Omental fat pad (tissue), 4 donors: ENCODE measurements at places on chromosomes 4 and X. TPM values are rescaled to one million over a fixed set of nuclear protein-coding genes. Genes with fewer than 3 reads are reported as not detected.

The FOXR2 gene
- not detected for total RNA-seq

The RPS6KA6 gene
- 0.84 TPM for total RNA-seq

The NHSL2 gene
- 13.1 TPM for total RNA-seq

The ODAPH gene
- total RNA-seq: not detected

The EDNRA gene
- 10.6 TPM for total RNA-seq

The KLF8 gene
- 12.1 TPM for total RNA-seq

The H2BW2 gene
- not detected for total RNA-seq

The SYN1 gene
- total RNA-seq: 3.1 TPM

The COX18 gene
- 15.4 TPM for total RNA-seq

The LPAR4 gene
- total RNA-seq: 0.24 TPM

The SPANXB1 gene
- not detected for total RNA-seq

The ZFP92 gene
- 4.4 TPM for total RNA-seq

The FRAS1 gene
- 40.5 TPM for total RNA-seq

The TBC1D9 gene
- 53.8 TPM for total RNA-seq

The DKK2 gene
- total RNA-seq: 0.84 TPM

The FANCB gene
- 1.3 TPM for total RNA-seq

The GPM6B gene
- total RNA-seq: 4.9 TPM

The PNMA5 gene
- total RNA-seq: not detected

The CENPVL2 gene
- not detected for total RNA-seq

The ZNF630 gene
- total RNA-seq: 4.3 TPM

The ATP2B3 gene
- total RNA-seq: not detected

The TRPC5OS gene
- total RNA-seq: not detected
